NCI-H1436 (cell line): ENCODE measurements at places on chromosomes 12 and 14.

DNA sequence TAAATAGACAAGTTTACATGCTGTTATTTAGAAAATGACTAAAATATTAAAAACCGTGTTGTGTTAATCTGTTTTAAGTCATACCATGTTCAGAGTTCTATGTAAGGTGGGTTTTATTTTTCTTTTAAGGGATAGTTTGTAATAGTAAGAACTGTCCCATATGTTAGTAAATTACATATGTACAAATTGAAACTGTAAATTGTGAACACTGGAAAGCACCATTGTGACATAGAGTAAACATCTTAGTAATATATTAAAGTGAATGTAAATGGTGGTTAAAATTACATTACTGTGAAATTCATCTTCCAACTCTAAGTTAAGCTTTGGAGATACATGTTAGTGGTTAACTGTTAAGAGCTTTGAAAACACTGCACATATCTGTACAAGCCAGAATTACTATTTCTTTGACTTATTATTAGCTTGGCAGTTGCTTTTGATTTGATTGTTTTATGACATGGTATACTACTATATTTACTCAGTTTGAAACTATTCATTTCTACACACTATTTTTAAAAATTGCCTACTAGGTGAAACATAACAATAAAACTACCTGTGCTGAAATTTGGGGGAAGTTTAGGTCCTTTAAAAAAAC is 27.4 kb upstream of the DIP2B start:
- DNase-seq: no peak

DNA sequence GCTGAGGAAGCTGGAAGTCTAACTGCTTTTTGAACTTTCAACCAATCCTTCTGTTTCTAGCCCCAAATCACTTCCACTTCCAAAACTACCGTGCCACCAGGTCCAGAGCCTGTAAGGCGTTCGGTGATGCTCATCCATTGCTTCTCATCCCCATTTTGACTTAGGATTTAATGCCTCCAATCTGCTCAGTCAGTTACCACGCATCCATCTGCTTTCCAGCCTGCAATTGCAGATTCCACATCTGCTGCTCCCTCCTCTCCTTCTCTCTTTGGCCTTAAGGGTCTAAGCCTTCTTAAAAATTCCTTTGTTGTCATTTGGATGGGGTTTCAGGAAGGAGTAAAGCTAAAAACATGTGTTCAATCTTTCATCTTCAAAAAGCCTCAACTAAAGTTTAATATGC is 74.7 kb downstream of the TUNAR start:
- DNase-seq: no peak

GRCh38 chr12:96223411-96224218 is 29.4 kb downstream of the ELK3 start:
- no peak for DNase-seq

GRCh38 chr12:99027461-99027860 is 382.4 kb downstream of the APAF1 start:
- DNase-seq: no peak

DNA sequence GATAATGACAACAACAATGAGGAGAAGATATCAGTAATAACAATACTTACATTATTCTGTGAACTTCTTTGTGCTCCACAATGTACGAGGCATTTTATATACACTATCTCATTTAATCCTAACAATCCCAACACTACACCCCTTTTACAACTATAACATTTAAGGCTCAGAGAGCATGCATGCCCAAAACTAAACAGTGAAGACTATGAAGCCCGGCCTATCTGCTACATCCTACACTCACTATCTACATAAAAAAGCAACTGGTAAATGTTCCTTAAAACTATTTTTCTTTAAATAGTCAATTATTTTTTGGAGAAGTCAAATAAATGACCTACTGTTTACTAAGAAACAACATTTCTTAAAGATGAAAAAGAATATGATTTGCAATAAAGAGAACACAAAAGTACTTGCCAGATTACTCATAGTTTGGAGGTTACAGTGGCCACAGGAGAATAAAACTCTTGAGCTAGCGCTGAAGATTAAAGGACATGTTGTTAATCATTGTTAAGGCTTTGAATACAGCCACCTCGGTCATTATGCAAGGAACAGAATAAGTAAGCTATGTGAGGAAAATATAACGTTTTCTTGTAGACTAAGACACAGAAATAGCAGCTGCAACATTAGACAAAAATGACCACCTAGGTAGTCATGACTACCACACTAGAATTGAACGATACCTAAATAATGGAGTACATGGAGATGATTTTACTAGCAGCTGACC is 56.7 kb downstream of the EPS8 start:
- no peak for DNase-seq

GRCh38 chr14:77557391-77557790 is 58.8 kb upstream of the ISM2 start:
- no peak for DNase-seq

GRCh38 chr12:119183942-119184695 is 5.4 kb downstream of the HSPB8 start:
- DNase-seq: no peak

GRCh38 chr14:63134801-63135200 is 69.4 kb upstream of the RHOJ start:
- DNase-seq: no peak

DNA sequence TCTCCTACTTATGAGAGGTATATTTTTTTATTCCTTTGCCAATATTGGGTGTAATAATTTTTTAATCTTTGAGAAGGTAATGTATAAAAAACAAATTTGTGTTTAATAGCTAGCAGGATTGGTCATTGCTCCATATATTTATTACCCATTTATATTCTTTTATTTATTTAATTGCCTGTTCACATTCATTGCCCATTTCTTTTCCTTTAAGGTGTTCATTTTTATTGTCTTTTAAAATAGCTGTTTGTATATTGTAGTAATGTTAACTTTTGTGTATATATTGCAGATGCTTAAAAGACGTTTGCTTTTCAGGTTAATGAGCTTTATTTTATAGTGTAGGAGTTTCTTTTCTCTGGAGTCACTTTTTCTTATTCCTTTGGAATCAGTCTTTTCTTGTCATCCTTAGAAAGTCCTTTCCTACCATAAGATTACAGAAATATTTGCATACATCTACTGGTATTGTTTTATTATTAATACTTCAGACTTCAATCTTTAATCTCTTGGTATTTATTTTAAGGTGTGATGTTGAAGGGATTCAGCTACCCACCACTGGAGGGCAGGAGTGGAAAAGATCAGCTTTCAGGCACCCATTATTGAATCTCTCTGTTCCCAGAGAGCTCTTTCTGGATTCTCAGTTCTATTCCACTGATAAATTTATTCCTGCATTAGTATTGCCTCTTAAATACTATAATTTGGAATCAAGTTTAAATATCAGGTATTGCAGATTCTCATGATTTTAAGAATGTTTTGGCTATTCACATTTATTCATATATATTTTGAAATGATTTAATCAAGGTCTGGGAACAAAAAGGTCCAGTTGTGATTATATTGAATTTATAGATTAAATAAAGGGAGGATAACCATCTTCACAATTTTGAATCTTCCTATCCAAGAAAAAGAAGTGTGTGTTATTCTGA is 17.3 kb downstream of the PPM1A start:
- DNase-seq: no peak

GRCh38 chr14:23582906-23583760 is 4.5 kb upstream of the JPH4 start:
- no peak for DNase-seq

DNA sequence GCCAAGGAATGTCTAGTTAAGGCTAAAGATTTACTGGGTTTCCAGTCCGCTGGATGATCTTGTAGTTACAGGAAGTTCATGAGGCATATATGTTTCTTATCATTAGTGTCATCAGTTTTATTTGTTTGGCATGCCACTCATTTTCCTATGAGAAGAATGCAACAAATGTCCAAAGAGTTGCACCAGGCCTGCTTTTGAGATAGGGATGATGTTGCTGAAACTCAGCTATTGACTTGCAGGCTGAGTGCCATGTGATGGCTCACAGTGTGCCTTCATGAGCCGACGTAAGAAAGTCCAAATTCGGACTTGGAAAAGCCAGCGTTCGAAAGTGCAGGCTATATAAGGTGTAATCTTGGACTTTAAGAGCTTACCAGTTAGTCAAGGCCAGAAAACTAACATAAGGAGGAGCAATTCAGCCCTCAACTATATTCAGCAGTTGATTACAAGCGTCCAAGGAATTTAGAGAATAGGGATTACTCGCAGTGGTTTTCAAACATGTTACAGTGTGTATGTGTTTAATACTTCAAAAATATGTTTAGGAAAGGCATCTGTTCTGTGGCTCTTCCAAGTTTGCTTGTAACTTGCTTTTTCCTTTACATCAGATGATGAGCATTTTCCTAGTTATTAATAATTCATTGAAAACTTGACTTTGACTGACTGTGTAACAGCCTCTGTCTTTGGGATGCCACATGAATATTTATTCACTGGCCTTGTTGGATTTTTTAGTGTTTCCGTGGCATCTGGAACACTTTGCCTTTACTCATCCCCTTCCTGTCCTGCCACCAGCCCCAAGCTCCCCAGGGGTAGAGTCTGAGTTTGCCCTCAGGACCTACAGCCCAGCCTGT is 101.3 kb downstream of the LGMN start:
- DNase-seq: no peak

GRCh38 chr14:59018978-59019377 is 169.5 kb upstream of the DAAM1 start:
- no peak for DNase-seq

DNA sequence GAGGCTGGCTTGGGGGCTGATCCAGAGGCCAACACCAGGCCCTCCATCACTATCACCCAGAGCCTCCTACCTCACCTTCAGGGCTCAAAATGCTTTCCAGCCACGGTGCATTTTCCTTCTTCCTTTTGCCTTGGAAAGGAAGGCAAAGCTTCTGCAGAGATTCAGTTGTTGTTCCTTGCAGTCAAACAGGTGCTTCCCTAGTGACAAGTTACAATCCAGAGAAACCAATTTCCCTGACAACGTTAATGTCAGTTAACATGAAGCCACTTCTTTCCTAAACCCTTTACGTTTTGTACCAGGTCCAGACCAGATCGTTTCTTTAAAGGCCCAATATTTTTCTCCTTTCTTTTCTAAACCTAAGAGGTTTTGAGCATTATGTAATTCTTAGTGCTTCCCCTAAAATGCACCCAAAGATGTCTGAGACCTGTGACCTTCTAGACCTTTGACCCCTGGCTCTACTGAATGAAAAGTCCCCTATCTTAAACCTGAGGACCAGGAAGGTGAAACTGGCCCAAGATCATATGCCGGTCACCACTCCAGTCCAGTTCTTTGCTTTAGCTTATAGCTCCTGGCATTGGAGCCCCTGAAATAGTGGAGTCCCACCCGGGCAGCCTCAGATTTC is 211.5 kb downstream of the SLC41A2 start:
- DNase-seq: no peak
